ENCODE measurements at places on chromosomes 1 and 21. TPM values are rescaled to one million over a fixed set of nuclear protein-coding genes. Genes with fewer than 3 reads are reported as not detected.

Gene GPR3
- total RNA-seq: 0.36 TPM

Gene PLA2G4A
- 7.0 TPM for total RNA-seq

Gene DAB1
- 0.49 TPM for total RNA-seq

Gene MRAP
- not detected for total RNA-seq

Gene F5
- not detected for total RNA-seq

Gene HUNK
- total RNA-seq: 1.8 TPM

Gene PRKCZ
- total RNA-seq: 0.97 TPM

Gene TIE1
- total RNA-seq: not detected

Gene ZNF648
- total RNA-seq: not detected

Gene FCER1G
- 0.97 TPM for total RNA-seq

Gene MATN1
- 0.36 TPM for total RNA-seq

Gene NBPF4
- total RNA-seq: not detected

Gene SPRR1B
- total RNA-seq: not detected

Gene PPM1J
- total RNA-seq: 1.6 TPM

Gene TAS1R1
- 0.49 TPM for total RNA-seq

Gene CRNN
- total RNA-seq: not detected

Gene PLEKHG5
- 12.6 TPM for total RNA-seq

Gene COPA
- total RNA-seq: 398 TPM

Gene RBM34
- 33.1 TPM for total RNA-seq

Gene LCK
- total RNA-seq: not detected

Gene CR1L
- not detected for total RNA-seq

Gene TMEM81
- 0.73 TPM for total RNA-seq

Gene CNTN2
- not detected for total RNA-seq

Gene SPRR1A
- total RNA-seq: not detected

Gene GJA8
- not detected for total RNA-seq

Gene WNT4
- 0.36 TPM for total RNA-seq

Gene EIF4G3
- 47.2 TPM for total RNA-seq

Gene LSM10
- 8.8 TPM for total RNA-seq

Gene OR2G3
- total RNA-seq: not detected

Gene SAMSN1
- not detected for total RNA-seq

Gene AZIN2
- total RNA-seq: 6.7 TPM

Gene DNALI1
- 5.3 TPM for total RNA-seq

Gene CELSR2
- 0.97 TPM for total RNA-seq

Gene KIF26B
- total RNA-seq: 74.8 TPM

Gene DDR2
- total RNA-seq: 472 TPM

Gene HSPB7
- total RNA-seq: 22.2 TPM

Gene PKNOX1
- total RNA-seq: 18.5 TPM

Gene CEP85
- total RNA-seq: 8.4 TPM

Gene SPATA45
- total RNA-seq: not detected

Gene COL6A1
- total RNA-seq: 6,263 TPM
